ENCODE measurements at places on chromosomes 11 and 22. TPM values are rescaled to one million over a fixed set of nuclear protein-coding genes. Genes with fewer than 3 reads are reported as not detected.

DEFB131B gene
- total RNA-seq = not detected

GRCh38 chr11:29449281-29450074 is 567.4 kb downstream of the KCNA4 start:
- peaks cover 27% of the 10 kb centered on the region for H3K4me1 ChIP-seq
- no peaks in the 10 kb centered on the region for H3K27me3 ChIP-seq
- no peak overlapping the region for H3K4me3 ChIP-seq
- H3K36me3 ChIP-seq = no peaks in the 10 kb centered on the region
- no peak overlapping the region for H3K27ac ChIP-seq

CD82 gene
- 4.8 TPM for total RNA-seq

INS gene
- not detected for total RNA-seq

UEVLD gene
- 38.8 TPM for total RNA-seq

ZBTB16 gene
- total RNA-seq = not detected

GRCh38 chr22:44846726-44847275 is 94.4 kb downstream of the ARHGAP8 start:
- no peaks in the 10 kb centered on the region for H3K27me3 ChIP-seq
- no peaks in the 10 kb centered on the region for H3K36me3 ChIP-seq
- no peak overlapping the region for H3K27ac ChIP-seq
- DNase-seq = no peak
- no peaks in the 10 kb centered on the region for H3K4me1 ChIP-seq

DNA sequence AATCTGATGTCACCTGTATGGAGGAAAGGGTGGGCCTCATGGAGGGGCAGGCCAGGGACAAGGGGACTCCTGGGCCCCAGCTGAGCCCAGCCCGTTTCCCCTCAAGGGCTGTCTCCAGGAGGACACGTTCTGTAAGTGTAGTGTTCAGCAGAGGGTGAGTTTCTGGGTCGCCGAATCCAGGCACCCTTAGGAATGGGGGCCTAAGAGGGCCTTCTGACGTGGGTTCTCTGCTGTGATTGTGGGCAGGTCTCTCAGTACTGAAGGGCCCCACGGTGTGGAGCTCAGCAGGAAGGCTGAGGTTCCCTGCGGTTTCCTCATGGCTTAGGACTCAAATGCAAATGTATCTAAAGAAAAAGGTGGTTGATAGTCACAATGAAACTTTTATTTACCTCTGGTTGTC is 6.5 kb downstream of the PTDSS2 start:
- no peaks in the 10 kb centered on the region for H3K36me3 ChIP-seq
- H3K4me1 ChIP-seq = peaks cover under 1% of the 10 kb centered on the region
- H3K27me3 ChIP-seq = no peaks in the 10 kb centered on the region
- no peak for DNase-seq

Measured in GM23248 (cell line).